Stimulated activated CD4-positive, alpha-beta T cell treated with anti-CD3 and anti-CD28 coated beads, Interleukin-15, amount 100 ng/mL, for 48 hours (primary cell): ENCODE measurements at places on chromosomes 7 and 10.

GRCh38 chr7:154509192-154509591 lies 457.0 kb downstream of the DPP6 start:
- no peak for DNase-seq

DNA sequence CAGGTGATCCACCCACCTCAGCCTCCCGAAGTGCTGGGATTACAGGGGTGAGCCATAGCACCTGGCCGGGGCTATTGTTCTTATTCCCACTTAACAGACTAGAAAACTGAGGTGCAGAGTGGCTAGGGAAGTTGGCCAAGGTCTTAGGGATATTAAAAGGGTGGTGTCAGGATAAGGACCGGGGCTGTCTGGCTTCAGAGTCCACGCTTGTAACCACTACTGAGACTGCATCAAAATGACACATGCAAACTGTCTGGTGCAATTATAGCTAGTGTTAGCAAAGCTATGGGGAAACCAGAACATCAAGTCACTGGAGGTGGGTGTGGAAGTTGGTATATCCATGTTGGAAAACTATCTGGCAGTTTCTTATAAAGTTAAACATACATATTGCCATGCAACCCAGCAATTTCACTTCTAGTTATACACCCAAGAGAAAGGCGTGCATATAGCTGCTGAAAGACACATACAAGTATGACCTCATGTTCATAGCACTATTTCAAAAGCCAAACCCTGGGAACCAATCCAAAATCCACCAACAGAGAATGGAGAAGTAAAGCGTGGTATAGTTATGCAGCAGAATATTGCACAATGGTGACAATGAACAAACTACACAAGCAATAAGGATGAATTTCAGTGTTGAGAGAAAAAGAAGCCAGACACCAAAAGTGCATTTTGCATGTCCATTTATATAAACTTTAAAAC lies 33.9 kb upstream of the EEPD1 start:
- DNase-seq: no peak

DNA sequence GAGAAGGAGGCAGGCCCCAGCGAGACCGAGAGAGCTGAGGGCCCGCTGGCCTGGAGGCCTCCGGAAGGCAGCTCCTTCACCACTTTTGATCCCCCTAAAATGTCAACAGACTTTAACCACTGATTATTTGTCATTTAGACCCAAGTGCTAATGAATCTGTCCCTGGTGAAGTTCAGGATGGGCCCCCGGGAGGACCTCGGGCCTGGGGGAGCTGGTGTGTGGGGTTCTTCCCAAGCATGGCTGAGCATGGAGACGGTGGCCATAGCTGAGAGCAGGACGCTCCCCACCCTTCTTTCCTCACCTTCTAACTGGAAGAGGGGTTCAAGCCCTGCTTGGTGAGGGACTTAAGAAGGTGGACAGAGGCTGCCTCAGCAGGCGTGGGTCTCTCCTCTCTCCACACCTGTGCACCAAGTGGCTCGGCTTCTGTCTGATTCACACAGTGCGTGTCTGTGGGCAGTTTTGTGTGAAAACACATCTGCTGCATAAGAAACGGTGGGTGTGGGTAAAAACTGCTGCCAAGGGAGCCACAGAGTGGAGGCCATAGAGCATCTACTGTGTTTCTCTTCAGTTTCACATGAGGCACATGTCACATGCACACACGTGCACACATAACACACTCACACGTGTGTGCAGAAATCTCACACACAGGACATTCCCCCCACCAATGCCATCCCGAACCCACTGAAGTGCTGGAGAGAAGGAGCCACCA lies 53.5 kb upstream of the VIPR2 start:
- DNase-seq: no peak

GRCh38 chr10:101611096-101611905 lies 23.2 kb downstream of the DPCD start:
- DNase-seq: no peak

- DNase-seq: no peak
These were observed at the start of gene IFIT2 for GRCh38 chr10:89301721-89302445. TSS of gene IFIT2 (plus strand) at chr10:89302046. CDS start at chr10:89302124, 78 bp downstream.
